Right kidney (tissue), 9 donors: ENCODE measurements at places on chromosomes 3 and 15.

DNA sequence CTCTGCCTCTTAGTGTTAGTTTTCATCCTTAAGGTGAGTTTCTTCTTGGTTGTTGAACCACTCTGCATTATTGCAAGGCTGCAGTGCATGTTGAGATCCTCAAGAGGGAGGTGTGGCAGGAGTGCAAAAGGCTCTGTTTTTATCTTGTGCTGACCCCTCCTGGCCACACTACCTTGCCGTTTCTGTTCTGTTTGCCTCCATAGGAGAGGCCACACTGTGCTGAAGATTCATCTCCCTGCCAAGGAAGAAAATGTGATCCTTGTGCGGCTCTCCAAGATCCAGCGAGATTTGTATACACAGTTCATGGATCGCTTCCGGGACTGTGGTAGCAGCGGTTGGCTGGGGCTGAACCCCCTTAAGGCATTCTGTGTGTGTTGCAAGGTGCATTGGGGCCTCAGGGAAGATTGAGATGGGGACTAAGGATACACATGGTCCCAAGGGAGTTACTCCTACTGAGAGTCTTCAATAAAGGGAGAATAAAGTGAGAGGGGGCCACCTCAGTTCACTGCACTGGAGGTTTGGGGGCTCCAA lies 33.0 kb upstream of the TEX264 start:
- DNase-seq: no peak

GRCh38 chr15:53437366-53437765 lies 322.1 kb downstream of the WDR72 start:
- no peak for DNase-seq

DNA sequence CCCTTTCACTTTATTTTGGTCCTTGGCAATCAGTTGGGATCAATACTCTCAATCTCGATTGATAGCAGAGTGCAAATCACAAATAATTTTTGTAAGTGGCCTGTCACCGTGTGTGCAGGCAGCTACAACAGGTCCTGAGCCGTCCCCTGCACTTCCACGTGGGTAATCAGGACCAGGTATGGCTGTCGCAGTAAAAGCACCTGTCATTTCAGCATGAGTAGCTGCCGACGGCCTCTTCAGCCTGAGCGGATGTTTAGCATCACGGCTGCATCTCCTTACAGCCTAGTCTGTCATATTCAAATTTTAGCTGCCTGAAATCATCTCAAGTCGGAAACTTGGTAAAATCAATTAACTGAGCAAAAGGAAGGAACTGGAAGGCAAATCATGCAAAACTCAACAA lies 53.0 kb upstream of the FOXP1 start:
- DNase-seq: no peak

DNA sequence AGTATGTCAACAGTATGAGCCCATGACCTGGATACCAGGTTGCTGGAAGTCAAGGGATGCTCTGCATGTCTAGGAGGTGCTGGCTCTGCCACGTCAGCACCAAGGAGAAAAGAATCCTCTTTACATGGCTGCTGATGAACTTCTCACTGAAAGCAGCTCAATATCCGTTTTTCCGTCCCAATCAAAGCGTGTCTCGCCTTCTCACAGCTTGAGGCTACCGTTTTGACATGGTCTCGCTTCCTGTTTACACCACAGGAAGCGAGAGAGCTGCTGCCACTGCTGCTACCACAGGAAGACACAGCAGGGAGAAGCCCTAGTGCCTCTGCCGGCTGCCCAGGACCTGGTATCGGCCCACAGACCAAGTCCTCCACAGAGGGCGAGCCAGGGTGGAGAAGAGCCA lies 27.3 kb downstream of the STARD5 start:
- DNase-seq: no peak

GRCh38 chr3:124776856-124777255 lies 46.6 kb downstream of the UMPS start:
- DNase-seq: no peak

GRCh38 chr3:88219138-88219792 lies 69.5 kb downstream of the C3orf38 start:
- DNase-seq: peak; percentile 48

- DNase-seq: no peak
Measured at GRCh38 chr3:118729546-118729945, 305.1 kb downstream of the IGSF11 start.

DNA sequence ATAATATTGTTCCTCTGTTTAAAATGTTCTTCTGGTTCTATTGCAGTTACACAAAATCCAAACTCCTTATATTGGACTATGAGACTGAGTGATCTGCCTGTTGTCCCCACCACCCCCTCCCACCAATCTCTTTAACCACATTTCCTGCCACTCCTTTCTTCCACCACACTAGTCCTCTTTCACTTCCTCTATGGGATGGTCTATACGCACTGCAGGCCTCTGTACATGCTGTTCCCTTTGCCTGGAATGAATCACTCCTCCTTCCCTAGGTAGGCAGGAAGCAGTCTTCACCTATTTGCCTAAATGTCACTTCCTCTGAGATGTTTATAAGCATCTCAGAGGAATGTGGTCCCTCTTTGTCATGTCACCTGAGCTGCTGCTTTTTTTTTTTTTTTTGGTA lies 4.0 kb downstream of the MAP2K1 start:
- DNase-seq: no peak

- DNase-seq: no peak
Measured at GRCh38 chr15:77123854-77124253, 52.9 kb upstream of the TSPAN3 start.

- DNase-seq: no peak
Measured at GRCh38 chr3:129023909-129024308, 22.8 kb downstream of the EFCC1 start.

DNA sequence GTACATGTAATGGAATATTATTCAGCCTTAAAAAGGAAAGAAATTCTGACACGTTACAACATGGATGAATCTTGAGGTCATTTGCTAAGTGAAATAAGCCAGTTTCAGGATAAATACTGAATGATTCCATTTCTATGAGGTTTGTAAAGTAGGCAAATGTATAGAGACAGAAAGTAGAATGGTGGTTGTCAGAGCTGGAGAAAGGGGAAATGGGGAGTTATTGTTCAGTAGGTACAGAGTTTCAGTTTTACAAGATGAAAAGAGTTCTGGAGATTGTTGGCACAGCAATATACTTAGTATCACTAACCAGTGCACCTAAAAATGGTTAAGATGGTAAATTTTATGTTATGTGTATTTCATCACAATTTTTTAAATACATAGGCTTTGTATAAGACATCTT lies 60.6 kb downstream of the USP8 start:
- DNase-seq: no peak

DNA sequence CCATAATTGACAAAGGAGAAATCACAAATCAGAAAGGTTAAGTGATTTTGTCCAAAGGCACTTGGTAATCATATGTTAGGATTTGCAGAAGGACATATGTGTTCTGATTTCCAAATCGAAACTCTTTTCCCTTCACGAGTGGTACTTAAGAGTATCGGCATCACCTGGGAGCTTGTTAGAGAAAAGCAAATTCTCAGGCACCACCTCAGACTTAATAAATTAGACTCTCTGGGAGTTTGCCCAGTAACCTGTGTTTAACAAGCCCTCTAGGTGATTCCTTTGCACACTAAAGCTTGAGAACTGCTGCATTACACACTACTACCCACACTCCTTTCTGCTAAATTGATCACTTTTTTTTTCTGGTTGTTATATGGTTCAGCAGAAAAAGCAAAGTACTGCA lies 116.2 kb downstream of the SERPINI1 start:
- DNase-seq: no peak

DNA sequence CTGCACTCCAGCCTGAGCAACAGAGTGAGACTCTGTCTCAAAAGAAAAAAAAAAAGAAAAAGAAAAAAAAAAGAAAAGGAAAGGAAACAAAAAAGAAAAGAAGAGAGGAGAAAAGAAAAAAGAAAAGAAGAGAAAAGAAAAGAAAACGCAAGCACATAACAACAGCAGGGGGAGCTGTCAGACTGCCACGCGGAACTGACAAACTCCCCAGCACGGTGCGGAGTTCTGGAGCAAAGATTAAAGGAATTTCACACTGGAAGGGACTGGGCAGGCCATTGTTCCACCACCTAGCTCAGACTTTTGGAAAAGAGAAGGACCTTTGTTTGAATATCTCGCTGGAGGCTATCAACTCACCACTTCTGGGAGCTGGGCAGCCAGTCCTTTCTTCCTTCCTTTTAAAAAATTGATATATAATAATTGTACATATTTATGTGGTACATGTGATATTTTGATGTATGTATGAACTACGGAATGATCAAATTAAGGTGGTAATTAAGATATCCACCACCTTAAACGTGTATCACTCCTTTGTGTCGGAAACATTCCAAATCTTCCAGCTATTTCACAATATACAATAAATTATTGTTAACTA lies 40.5 kb downstream of the DPPA2 start:
- peak; percentile 39 for DNase-seq

DNA sequence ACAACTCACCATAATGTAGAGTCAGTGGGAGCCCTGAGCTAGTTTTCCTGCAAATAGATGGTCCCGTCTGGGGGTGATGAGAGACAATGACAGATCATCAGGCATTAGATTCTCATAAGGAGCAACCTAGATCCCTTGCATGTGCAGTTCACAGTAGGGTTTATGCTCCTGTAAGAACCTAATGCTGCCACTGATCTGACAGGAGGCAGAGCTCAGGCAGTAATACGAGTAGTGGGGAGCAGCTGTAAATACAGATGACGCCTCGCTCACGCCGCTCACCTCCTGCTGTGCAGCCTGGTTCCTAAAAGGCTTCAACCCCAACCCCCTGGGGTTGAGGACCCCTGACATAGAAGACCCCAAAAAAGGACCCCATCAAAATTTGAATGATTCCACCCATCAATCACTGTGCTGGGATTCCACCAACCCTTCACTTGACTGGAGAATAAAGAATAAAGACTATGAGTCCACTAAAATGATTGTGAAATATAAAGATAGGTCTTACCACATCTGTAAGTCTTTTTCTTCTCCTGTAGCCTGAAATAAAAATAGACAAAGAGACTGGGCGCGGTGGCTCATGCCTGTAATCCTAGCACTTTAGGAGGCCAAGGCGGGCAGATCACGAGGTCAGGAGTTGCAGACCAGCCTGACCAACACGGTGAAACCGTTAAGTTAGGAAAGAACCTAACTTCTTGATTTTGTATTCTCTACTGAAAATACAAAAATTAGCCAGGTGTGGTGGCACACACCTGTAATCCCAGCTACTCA lies 9.9 kb upstream of the UBL7 start:
- DNase-seq: no peak

DNA sequence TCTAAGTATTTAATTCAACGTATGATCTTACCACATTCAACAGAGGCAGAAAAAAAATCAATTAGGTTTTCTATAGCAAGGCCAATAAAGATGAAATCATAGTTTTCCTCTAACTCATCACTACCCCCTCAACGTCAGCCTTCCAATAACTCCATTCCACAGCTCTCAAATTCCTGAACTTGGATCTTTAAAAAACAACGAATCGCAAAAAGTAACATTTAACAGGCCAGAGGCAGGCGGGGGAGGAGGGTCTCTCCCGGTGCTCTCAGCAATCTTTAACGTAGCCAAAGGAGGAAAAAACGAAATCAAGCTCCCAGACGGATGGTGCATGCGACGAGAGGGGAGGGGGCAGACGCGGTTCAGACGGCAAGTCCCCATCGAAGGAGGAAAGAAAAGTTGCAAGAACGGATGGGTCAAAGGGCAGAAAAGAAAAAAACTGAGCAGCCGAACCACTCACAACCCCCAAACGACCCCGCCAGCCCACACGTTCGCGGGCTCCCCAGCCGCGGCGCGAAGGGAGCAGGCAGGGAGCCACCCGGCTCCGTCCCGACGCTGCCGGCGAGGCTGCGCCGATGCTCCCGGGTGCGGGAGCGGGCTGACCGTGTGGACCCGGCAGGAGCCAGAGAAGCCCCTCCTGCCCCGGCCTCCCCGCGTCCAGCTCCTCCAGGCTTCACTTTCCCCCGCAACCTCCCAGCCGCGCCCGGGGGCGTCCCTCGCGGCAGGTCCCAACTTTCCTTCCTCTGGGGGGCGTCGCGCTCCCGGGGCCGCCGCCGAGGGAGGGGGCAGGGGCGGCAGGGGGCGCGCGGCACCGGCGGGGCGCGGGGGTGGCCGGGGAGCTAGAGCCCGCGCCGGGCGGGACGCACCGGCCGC lies 703 bp downstream of the PEAK1 start:
- DNase-seq: peak; percentile 85

- no peak for DNase-seq
Measured at GRCh38 chr3:62416144-62416543, 42.8 kb upstream of the FEZF2 start.

GRCh38 chr3:126620738-126621137 lies 34.2 kb downstream of the TXNRD3 start:
- no peak for DNase-seq

DNA sequence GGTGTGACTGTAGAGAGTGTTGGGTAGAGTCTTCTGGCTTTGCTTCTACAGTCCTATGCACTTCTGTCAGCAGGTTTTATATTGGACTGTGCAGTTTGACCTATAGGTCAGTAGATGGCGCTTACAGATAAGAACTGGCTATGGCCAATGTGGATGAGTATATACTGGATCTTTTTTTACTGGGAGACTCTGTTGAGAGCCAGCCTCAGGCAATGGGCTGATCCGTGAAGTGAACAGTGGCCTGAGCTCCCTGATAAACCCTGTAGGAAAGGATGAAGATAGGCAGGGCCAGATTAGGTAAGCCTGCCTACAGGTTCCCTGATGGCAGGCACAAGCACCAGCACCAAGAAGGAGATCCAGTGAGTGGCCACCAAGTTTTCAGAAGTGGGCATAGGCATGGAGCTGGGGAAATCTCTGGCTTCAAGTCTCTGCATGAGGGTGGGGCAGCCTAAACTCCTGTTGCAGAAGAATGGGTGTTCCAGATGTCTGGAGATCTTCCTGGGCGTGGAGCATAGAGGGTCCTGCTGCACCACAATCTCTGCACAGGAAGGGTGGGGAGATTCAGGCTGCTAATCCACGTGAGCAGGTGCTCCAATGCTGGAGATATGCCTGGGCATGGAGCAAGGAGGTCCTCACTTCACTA lies 326.0 kb upstream of the SGO1 start:
- peak; percentile 17 for DNase-seq

GRCh38 chr15:62404194-62404985 lies 239.3 kb upstream of the C2CD4B start:
- no peak for DNase-seq

- DNase-seq: no peak
Measured at GRCh38 chr15:98609144-98609852, 39.0 kb upstream of the IGF1R start.

DNA sequence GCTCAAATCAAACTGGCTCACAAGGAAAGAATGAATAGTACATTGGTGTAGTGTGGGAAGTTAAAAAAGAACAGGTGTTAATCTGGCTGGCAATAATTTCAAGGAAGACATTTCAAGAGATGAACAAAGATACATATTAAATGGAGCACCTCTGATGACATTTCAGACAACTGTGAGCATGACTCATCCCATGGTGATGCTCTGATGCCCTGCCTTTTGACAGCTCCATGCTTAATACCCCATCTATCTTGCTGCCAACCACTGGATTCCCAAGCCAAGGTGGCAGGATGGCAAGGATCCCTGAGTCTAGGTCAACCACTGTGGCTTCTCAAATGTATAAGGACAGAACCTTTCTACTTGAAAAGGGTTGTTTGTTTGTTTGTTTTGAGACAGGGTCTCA lies 29.3 kb downstream of the LRRC2 start:
- no peak for DNase-seq

GRCh38 chr3:38950581-38950980 lies 101.2 kb downstream of the SCN11A start:
- no peak for DNase-seq
